Panc1 (cell line): ENCODE measurements at places on chromosomes 4 and X.

DNA sequence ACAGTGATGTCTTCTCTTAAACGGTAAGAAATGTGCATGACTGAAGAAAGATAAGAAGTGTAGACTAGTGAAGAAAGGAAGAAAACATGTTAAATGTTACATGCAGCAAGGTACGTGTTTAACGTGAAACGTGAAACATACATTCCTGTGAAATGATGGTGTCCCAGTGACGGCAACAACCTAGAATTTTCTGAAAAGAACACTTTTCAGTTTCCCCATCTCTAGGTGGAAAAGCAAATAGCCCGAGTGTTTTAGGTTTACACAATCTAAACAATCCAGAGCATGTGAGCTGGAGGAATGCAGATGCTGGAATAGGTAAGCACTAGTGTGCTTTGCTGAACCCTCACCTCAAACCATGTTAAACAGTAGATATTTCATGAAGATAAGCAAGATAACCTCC is 60.7 kb downstream of the CLNK start:
- no peak for DNase-seq

- DNase-seq = no peak
Measured at GRCh38 chr4:13597141-13597540, 30.4 kb downstream of the BOD1L1 start.

GRCh38 chr4:99645638-99646037 is 12.0 kb downstream of the C4orf54 start:
- no peak for DNase-seq

- DNase-seq = no peak
Measured at GRCh38 chrX:39960219-39960618, 137.5 kb downstream of the BCOR start.

- DNase-seq = no peak
Measured at GRCh38 chr4:24568425-24568824, 15.9 kb downstream of the DHX15 start.

- DNase-seq = no peak
Measured at GRCh38 chrX:10032147-10032546, 65.0 kb downstream of the CLDN34 start.

GRCh38 chr4:478373-478772 is 20.6 kb downstream of the ZNF721 start:
- no peak for DNase-seq

GRCh38 chr4:179097741-179098140 is 1655.5 kb upstream of the AGA start:
- no peak for DNase-seq

- DNase-seq = no peak
Measured at GRCh38 chrX:31268359-31268758, 196.5 kb upstream of the FTHL17 start.
